HAP-1 (cell line): ENCODE measurements at places on chromosomes 12 and 14.

DNA sequence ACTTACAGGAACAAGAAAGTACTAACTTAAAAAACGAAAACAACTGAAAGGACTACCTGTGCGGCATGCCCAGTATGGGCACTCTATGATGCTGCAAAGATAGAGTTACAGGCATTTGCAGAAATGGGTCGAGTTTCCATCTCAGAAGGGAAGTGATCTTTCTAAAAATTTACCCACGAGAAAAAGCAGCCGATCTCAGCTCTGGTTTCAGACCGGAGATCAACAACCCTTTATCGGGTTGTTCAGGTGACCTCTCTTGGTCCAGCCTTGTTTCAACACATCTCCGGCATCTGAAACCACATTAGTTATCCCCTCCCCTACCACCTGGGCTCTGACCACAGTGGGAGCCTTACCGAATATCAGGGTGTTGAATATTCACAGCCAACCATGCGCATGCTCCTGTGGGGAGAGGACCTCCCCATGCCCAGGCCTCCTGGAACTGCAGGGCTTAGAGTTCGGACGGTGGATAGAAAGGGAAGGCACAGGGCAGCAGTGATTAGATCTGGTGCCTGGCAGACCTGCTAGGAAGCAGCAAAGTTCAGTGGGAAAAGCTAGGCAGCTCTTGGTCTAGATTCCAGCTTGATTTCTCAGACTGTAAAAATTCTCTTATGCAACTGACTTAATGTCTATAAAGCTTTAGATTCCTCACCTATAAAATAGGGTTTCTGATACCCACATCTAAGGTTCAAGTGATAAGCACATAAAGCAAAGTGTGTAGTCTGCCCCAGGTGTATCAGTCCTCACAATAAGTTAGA, 906.0 kb downstream of the VRK1 start:
- DNase-seq = no peak

DNA sequence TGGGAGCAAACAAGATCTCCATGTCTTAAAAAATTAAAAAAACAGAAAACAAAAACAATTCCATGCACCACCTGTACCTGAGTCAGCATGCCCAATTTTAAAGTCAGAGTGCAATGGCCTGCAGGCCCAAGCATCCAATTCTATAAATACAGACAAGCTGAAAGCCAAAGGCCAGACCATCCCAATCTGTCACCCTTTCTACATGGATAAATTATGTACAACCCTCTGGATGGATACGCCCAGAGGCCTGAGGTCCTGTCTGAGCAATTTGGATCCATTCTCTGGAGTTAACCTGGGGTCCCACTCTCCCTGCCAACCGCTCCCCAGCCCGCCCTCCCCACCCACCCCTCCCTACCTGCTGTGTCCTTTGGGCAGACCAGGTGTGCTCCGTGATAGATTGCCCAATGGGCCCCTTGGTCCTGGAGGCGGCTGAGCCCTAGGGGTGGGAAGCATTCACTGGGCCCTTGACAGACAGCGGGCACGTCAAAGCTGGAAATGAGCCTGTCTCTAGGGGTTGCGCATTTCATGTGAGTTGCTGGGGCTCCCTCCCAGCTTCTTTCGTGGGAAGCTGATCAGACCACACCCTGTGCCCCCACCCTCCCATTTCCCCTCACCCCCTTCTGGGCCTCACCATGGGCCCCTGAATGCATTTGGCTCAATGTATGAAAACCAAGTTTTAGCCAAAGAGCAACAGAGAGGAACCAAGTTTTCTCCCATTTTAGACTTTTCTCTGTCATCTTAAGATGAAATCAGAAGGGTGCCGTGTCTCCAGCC, 171.3 kb downstream of the BCL11B start:
- DNase-seq = no peak

DNA sequence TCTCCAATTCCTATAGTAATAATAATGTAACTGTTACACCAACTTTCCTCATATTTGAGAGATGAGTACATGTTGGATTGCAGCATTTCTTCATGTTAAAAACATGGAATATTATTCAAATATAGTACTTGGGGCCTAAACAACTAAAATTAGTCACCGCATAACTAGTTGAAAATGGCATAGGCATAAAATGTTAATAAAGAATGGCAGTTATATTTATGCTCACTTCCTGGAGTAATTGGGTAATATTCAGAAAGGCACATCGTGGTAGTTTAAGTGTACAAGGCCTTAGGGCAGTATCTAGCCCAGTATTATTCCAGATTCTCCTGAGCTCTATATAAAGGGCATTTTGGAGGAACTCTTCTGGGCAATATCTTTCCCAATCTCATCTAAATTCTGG, 46.0 kb downstream of the ERGIC2 start:
- no peak for DNase-seq

- no peak for DNase-seq
Measured at GRCh38 chr14:102620413-102620812, 28.0 kb downstream of the RCOR1 start.

- no peak for DNase-seq
Measured at GRCh38 chr12:41365653-41366171, 177.6 kb downstream of the PDZRN4 start.

DNA sequence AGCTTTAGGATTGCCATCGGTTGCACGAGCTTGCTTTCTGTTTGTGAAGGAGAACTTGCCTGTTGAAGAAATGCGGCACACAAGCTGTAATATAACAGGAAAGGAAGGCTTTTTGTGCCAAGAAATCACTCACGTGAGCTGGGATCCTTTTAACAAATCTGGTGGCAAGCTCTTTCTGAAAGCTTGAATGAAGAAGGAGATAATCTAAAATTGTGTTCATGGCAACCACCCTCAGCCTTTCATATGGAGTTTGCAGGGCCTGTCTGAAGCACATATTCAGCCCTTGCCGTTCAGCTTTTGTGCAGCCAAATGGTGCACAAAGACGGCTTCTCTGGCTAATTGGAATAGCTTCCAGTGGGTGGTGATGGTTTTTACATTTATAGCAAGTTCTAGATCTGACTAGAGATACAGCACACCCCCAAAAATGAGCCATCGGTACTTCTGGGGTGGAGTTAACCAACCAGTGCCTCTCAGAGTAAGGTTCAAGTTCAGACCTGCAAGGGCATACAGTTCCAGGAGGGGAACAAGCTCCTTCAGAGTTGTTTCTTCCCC, 107.4 kb downstream of the AEBP2 start:
- peak; percentile 42 for DNase-seq

- peak; percentile 37 for DNase-seq
Measured at GRCh38 chr14:31286456-31287293, 79.1 kb upstream of the HECTD1 start.
